Heart left ventricle (tissue), 16 donors: ENCODE measurements at places on chromosomes 11 and 22. TPM values are rescaled to one million over a fixed set of nuclear protein-coding genes. Genes with fewer than 3 reads are reported as not detected.

DNA sequence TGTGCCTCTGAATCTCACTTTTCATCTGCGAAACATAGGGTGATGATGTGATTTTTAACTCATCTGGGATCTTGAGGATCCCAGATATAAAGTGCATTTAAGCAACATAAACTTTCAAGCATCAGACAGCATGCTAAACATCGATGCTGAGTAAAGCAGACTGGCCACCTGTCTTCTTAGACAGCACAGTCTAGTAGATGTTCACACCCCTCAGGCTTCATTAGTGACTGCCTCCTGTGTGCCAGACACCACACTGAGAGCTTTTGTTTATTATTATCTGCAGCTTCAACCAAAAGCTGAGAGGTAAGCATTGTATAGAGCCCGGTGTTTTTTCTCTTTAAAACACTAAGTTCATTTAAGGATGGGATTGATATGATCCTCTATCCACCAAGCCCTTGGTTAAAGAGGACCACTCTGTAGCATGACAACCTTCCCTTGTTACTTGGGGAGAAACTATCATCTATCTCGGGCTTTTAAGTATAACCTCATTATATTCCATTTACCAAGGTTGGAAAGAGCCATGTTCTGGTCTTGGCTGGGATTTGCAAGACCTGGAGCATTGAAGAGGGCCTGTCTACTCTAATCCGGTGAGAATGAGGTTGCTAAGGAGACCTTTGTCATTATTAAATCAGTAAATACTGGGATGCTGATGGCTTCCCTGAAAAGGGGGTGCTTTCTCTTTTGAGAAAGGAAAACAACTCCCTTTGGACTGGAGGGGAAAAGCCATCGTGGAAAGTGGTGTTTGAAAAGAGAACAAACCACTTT, 114.2 kb upstream of the SEZ6L start:
- no peak for DNase-seq

DNA sequence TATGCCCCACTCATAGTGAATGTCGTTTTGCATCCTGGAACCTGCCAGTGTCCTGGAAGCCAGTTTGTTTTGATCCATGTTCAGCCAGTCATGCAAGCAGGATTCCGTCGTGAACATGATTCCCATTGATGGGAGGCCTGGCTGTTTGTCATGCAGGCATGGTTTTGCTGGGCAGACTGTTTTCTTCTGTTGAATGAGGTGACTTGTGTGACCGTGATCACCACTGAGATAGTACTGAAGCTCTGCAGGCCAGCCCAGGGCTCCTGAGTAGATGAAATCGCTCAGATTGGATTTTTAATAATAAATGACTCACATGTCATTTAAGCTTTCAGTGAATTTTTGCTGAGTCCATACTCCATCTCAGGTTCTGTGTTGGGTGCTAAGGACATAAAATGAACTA, 117.8 kb downstream of the PDE2A start:
- DNase-seq = no peak

GRCh38 chr11:76380159-76380976, 564 bp downstream of the THAP12 start:
- peak; percentile 29 for DNase-seq

DNA sequence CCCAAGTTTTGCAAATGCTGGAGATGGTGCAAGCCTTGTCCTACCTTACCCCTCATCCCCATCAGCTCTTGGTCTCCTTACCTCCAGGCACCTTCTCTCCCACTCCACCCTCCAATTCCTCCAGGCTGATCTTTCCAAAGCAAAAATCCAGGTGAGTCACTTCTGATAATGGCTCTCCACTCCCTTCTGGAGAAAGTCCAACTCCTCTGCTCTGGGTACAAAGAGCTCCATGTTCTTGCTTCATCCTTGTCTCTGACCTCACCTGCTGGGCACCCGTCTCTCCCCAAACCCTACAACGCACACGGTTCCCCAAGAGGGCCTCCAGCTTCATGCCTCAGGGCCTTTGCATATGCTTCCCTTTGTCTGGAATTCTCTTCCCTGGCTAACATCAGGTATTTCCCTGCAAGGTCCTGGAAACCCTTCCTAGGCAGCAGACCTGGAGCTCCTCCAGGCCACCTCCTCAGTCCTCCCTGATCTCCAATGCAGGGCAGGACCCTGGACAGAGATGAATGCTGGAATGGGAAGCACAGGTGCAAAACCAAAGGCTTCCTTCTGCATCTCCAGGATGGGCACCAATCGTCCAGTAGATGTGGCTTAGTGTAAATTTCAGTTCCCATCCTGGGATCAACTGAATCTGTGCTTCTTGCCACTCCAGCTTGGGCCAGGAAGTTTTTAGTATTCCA, 22.7 kb downstream of the IFT27 start:
- DNase-seq = no peak

DNA sequence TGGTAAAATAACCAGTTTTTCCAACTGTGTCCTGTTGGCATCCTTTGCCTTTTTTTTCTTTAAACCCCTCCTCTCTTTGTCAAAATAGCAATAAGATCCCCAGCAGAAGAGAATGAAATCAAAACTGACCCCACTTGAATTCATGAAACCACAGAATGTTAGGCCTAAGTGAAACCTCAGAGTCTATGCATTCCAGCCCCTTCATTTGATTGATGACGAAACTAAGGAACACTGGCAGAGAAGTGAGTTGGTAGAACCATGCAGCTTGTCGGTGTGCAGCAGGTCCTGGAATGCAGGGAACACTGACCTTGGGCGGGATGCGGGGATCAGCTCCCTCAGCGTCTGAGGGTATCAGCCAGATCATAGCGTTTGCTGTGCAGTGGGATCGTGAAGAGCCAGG, 57.5 kb downstream of the GRK3 start:
- DNase-seq = no peak

- DNase-seq = no peak
Measured at GRCh38 chr11:16195651-16196050, 160.7 kb downstream of the SOX6 start.

DNA sequence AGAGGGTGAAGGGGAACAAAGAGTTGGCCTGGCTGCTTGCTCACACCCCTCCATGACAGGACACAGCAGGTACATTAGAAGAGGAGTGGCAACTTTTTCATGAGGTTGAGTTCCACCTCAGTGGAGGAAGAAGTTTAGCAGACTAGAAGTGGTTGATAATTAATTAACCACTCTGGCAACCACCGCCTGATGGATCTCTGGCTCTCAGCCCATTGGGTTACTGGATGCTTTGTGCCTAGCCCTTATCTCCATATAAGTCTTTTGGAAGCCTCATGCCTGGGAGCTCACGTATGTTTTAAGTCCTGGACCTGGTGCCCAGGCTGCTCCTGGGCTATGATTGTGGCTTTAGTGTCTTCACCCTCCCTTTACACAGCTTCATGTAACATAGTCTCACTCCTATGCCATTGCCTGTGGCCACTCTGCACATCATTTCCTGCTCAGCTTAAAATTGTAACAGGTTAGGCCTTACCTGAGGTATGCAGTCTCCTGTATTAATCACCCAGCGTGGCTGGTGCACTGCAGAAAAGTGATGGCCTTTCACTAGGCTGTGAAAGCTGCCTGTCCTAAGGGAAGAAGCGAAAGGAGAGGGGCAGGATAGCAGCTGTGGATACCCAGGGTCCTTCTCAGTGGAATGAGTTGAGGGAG, 72.7 kb upstream of the CRTAM start:
- no peak for DNase-seq

GRCh38 chr11:20464518-20464917, 77.0 kb downstream of the PRMT3 start:
- DNase-seq = no peak

GRCh38 chr11:64804346-64805210, 1.6 kb upstream of the MAP4K2 start:
- DNase-seq = no peak

GRCh38 chr11:128598506-128599150, 11.3 kb upstream of the ETS1 start:
- no peak for DNase-seq

DNA sequence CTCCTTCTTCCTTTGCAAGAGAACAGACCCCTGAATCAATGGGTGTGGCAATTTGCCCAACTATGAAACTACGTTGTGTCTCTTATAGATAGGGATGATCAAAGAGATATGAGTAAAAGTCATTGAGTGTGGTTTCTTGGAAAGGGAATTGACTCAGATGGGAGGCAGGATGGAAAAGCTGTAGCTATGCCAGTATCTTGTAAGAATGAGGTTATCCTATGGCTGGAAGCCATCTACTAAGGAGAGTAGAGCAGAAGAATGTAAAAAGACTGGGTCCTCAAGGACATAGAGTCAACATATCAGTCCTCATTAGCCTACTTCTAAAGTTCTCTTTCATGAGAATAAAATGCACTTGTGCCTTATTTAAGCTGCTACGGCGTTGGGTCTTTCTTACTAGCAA, 78.9 kb upstream of the POU2AF2 start:
- DNase-seq = no peak

DNA sequence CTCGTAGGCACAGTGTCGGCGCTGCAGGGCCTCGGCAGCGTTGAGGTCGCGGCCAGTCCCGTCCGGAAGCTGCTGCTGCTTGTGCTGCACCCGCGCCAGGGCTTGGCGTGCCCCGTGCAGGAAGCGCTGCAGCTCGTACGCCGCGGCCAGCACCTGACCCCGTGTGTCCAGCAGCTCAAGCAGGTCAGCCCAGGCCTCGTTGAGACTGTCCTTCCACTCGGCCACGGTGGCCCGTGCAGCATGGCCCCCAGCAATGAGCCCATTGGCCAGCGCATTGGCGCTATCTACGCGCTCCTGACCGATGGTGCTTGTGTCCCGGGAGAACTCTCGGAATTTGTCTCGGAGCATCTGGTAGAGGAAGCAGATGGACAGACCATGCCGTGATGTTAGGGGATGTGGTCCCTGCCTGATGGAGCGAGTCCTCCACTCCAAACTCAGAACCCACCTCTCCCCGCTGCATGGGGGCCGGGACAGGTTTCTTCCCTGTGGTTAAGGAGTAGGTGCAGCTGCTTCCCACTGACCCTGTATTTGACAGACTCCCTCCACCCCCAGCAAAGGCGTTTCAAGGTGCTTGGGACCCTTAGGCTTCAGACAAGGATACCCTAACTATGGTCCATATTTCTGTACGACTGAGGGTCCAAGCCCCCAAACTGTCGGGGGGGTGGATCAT, 13.8 kb upstream of the RBM4B start:
- DNase-seq = no peak

- no peak for DNase-seq
Measured at GRCh38 chr11:78666675-78667160, 92.1 kb upstream of the NARS2 start.

- DNase-seq = no peak
Measured at GRCh38 chr11:61357233-61357893, 4.3 kb downstream of the CYB561A3 start.

DNA sequence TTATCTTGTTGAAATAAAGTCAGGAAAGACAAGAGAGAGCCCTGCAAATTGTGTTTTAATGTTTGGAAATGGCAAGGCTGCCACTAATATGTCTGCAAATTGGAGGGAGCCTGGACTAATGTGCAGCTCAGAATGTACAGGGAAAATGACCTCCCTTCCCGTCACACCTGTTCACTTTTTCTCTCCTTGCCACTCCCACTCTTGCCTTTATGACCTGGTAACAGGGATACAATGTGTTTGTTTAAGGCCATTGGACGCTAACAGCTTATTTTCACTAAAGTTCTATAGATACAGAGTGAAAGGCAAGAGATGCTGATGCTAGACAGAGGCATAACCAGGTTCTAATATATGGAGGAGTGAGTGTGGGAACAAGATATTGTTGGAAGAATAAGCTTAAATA, 203.9 kb downstream of the RAB38 start:
- DNase-seq = no peak

GRCh38 chr11:121472312-121472711, 19.5 kb upstream of the SORL1-AS1 start:
- DNase-seq = no peak

Gene NRGN
- 2.4 TPM for total RNA-seq

Gene BTBD18
- total RNA-seq = not detected

Gene LDHAL6A
- not detected for total RNA-seq

Gene CBX7
- 83.2 TPM for total RNA-seq

Gene FZD4
- total RNA-seq = 26.3 TPM

Gene GSTP1
- 341 TPM for total RNA-seq
